ENCODE measurements at places on chromosomes 5 and 9. TPM values are rescaled to one million over a fixed set of nuclear protein-coding genes. Genes with fewer than 3 reads are reported as not detected.

BHMT2 gene
- polyA plus RNA-seq, result 2.1 TPM

RPL37 gene
- polyA plus RNA-seq, result 1,717 TPM

ATP10B gene
- polyA plus RNA-seq, result 0.10 TPM

PDGFRB gene
- 13.7 TPM for polyA plus RNA-seq

PCDHGC5 gene
- polyA plus RNA-seq, result 0.06 TPM

SMIM33 gene
- polyA plus RNA-seq, result 0.04 TPM

PCDHB4 gene
- polyA plus RNA-seq, result 1.9 TPM

PCDHGA11 gene
- 1.1 TPM for polyA plus RNA-seq

PDLIM4 gene
- 2.2 TPM for polyA plus RNA-seq

SH3PXD2B gene
- 23.6 TPM for polyA plus RNA-seq
